ENCODE measurements at places on chromosomes 16 and 17. TPM values are rescaled to one million over a fixed set of nuclear protein-coding genes. Genes with fewer than 3 reads are reported as not detected.

The GRAPL gene
- total RNA-seq = not detected

The CCT6B gene
- total RNA-seq = 3.1 TPM

The TMEM114 gene
- not detected for total RNA-seq

The KRTAP3-1 gene
- total RNA-seq = not detected

The DHRS11 gene
- 4.7 TPM for total RNA-seq

The UBN1 gene
- total RNA-seq = 32.8 TPM

The MPV17L gene
- total RNA-seq = not detected

The PGAP6 gene
- 67.2 TPM for total RNA-seq

The CACNG3 gene
- not detected for total RNA-seq

The KRT33A gene
- total RNA-seq = not detected

The ELOB gene
- total RNA-seq = 341 TPM

The RHBDL3 gene
- total RNA-seq = under 0.01 TPM

The KRTAP2-1 gene
- total RNA-seq = not detected

The NEUROD2 gene
- total RNA-seq = not detected

The C17orf78 gene
- total RNA-seq = not detected

The OR3A1 gene
- not detected for total RNA-seq

The GPR179 gene
- total RNA-seq = under 0.01 TPM

The NKD1 gene
- 0.11 TPM for total RNA-seq

The KRTAP9-8 gene
- not detected for total RNA-seq

The TEKT3 gene
- total RNA-seq = not detected

The GCGR gene
- total RNA-seq = not detected

The NLRC3 gene
- not detected for total RNA-seq

The EFCAB13 gene
- 11.4 TPM for total RNA-seq

The KRT35 gene
- not detected for total RNA-seq

The GPR142 gene
- total RNA-seq = not detected

The WNT9B gene
- not detected for total RNA-seq

The CAVIN1 gene
- 464 TPM for total RNA-seq

The SLC5A11 gene
- total RNA-seq = not detected

The CLEC18B gene
- total RNA-seq = 2.5 TPM

The CHST6 gene
- total RNA-seq = 0.79 TPM

The TSNAXIP1 gene
- 0.11 TPM for total RNA-seq

The DPEP1 gene
- total RNA-seq = not detected

The VAT1L gene
- not detected for total RNA-seq

The TBC1D26 gene
- total RNA-seq = 0.65 TPM

The MT1A gene
- not detected for total RNA-seq

The PDILT gene
- total RNA-seq = not detected

The LLGL2 gene
- total RNA-seq = 18.0 TPM

The NHLRC4 gene
- total RNA-seq = 0.33 TPM

The CHST5 gene
- total RNA-seq = not detected

The C17orf107 gene
- 48.7 TPM for total RNA-seq

The ZNF263 gene
- total RNA-seq = 47.8 TPM

The CCDC40 gene
- 4.6 TPM for total RNA-seq

The CCL3 gene
- not detected for total RNA-seq

The HIC1 gene
- total RNA-seq = 11.6 TPM

The KCNH4 gene
- not detected for total RNA-seq

The TRIM72 gene
- not detected for total RNA-seq

The SYCE1L gene
- 0.33 TPM for total RNA-seq

The EMP2 gene
- total RNA-seq = 67.5 TPM

The RNF167 gene
- total RNA-seq = 60.9 TPM

The EVPL gene
- 33.3 TPM for total RNA-seq

The KAT2A gene
- 9.8 TPM for total RNA-seq

The KRTAP9-4 gene
- total RNA-seq = not detected

The BCL6B gene
- total RNA-seq = under 0.01 TPM

The CACNG1 gene
- not detected for total RNA-seq

The PARD6A gene
- 0.65 TPM for total RNA-seq

The TLCD1 gene
- 15.8 TPM for total RNA-seq

The KARS1 gene
- total RNA-seq = 147 TPM

The TPSD1 gene
- total RNA-seq = not detected

The ST6GALNAC2 gene
- total RNA-seq = 20.8 TPM

All from placental epithelial cell (primary cell).